LNCaP clone FGC (cell line): ENCODE measurements at places on chromosomes 7 and 10.

GRCh38 chr10:129689671-129690071 lies 222.6 kb downstream of the MGMT start:
- peak; percentile 83 for DNase-seq

GRCh38 chr10:95729323-95730055 lies 26.5 kb upstream of the ENTPD1 start:
- no peak for DNase-seq

- no peak for DNase-seq
Observed at GRCh38 chr7:44990109-44991023, 9.6 kb upstream of the CCM2 start.

GRCh38 chr7:157983502-157984422 lies 603.9 kb downstream of the PTPRN2 start:
- no peak for DNase-seq

GRCh38 chr7:36514289-36515243 lies 124.9 kb downstream of the ANLN start:
- DNase-seq = no peak

DNA sequence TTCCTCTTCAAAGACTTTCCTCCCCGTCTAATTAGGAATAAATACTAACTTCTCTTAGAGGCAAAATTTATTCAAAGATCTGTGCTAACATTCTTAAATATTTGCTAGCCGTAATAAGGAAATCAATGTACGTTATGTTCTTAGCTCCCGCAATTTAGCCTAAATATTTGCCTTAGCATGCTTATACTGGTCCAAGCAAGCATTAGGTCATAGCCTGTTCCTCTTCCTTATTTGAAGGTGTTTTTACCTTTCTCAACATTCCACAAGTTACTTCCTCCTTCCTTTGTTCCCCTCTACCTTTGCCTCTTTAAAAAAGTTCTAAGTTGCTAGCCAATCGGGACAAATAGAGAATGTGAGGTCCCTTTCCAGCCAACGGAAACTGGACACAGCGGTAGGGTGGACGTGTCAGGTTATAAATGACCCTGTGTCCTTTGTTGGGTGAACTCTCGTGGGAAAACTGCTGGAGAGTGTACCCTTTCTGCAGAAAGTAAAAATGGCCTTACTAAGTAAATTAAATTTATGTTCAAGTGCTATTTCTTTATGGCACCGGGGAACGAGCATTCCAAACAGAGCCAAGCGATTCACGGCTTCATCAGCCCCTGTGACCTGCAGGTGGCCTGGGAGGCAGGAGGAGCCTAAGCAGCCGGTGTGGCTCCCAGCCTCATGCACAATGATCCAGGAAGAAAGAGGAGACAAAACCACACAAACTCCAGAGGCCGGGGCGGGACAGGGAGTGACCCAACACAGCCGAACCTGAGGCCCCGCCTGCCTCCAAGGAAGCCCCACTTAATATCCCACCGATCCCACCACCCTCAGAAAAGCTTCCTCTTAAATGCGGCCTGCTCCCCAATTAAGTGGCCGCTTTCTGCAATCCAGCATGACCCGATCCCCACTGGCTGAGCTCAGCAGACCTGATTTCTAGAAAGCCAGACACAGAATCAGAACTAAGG lies 67.0 kb downstream of the ZRANB1 start:
- peak; percentile 86 for DNase-seq

DNA sequence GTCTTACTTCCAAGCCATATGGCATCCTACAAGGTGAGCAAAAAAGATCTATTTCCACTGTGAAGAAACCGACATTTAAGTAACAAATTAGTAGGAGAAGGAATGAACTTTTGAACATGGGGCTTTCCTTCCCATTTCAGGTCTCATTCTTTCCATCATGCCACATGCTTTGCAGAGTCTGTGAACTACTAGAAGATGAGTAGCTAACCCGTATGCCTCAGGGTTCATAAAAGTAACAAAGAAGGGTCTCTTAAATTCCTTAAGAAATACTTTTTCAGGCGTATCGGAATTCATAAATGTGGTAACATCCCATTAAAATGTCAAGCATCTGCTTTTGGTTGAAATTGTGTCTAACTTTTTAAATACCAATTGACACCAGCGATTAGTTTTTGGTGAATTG lies 81.3 kb upstream of the TNS3 start:
- no peak for DNase-seq

- DNase-seq = peak; percentile 71
Observed at GRCh38 chr10:132556994-132557441, 19.4 kb downstream of the INPP5A start.

- no peak for DNase-seq
Observed at GRCh38 chr7:94154182-94154581, 150.0 kb upstream of the BET1 start.
